ENCODE measurements at places on chromosomes 4 and X.

DNA sequence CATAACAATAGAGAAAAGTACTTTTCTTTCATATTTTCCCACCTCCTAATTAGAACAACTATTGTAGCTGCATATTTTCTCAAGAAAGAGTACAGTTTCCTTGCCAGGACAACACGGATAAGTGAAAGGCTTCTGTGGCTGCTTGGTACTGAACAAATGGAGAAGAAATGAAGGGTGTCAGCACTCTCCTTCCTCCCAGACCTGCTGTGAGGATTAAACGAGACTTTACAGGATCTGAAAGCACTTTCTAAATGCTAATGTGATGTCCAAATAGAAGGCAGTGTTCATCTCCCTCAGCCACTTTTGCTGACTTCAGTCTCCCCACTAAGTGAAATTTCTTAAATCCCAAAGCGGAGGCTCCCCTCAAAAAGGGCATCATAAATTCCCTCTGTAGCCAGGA is 13.9 kb downstream of the NIPAL1 start:
- no peak for DNase-seq

DNA sequence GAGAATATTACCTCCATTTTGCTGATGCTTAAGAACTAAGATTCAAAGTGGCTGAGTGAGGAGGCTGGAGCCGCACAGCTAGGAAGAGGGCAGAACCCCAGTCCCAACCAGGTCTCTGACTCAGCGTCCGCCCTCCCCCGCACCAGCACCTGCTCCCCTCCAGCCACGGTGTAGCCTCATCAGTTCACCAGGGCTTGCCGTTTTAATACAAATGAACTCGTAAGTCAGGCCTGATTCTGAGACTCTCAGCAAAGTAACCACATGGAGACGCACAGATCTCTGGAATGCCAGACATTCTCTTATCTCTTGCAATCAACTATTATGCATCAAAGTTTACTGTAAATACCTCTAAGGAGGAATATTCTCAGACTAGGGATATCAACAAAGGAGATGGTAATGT is 52.4 kb downstream of the ENPP6 start:
- no peak for DNase-seq

DNA sequence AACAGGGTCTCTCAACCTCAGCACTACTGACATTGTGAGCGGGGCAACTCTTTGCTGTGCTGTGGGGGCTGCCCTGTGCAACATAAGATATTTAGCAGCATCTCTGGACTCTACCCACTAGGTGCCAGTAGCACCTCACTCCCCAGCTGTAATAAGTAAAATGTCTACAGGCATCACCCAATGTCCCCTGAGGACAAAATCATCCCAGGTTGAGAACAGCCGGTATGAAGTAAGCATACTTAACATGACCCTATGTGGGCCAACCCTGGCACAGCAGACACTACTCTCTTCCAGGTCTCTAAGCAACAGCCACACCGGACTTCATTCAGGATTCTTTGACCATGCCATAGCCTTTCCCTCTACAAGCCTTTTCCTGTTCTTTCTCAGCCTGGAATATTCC is 10.5 kb upstream of the MGST2 start:
- peak; percentile 69 for DNase-seq

- peak; percentile 14 for DNase-seq
Measured at GRCh38 chr4:26723216-26723615, 137.4 kb upstream of the STIM2 start.

DNA sequence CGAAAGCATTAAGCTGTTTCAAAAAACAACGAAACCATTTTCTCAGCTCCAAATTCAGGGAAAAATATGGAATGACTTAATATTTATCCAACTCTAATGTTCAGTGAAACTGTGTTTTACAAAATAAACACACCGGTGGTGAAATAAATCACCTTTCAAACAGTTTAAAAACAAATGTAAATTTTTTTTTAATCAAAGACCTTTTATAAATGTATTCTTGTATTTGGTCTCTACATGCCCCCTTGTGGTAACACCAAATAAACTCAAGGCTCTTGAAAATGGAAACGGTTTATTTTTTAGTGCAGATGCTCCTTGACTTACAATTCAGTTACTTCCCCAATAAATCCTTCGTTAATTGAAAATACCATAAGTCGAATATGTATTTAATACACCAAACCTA is 45.8 kb upstream of the ITM2A start:
- peak; percentile 50 for DNase-seq

- no peak for DNase-seq
Measured at GRCh38 chrX:118872102-118872566, 48.5 kb downstream of the ZCCHC12 start.

- DNase-seq: no peak
Measured at GRCh38 chrX:2220829-2221567, 279.8 kb downstream of the DHRSX start.

- DNase-seq: no peak
Measured at GRCh38 chr4:72768364-72768763, 199.3 kb upstream of the ADAMTS3 start.

DNA sequence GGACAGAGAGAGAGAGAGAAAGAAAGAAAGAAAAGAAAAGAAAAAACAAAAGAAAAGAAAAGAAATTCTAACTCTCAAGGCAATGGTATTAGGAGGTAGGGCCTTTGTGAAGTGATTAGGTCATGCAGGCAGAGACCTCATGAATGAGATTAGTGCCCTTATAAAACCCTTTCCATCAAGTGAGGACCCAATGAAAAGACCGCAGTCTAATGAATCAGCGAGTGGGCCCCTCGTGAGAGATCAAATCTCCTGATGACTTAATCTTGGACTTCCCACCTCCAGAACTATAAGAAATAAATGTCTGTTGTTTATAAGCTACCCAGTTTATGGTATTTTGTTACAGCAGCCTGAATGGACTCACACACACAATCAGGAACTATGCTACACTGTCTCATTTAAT is 16.9 kb downstream of the AASDH start:
- DNase-seq: no peak

DNA sequence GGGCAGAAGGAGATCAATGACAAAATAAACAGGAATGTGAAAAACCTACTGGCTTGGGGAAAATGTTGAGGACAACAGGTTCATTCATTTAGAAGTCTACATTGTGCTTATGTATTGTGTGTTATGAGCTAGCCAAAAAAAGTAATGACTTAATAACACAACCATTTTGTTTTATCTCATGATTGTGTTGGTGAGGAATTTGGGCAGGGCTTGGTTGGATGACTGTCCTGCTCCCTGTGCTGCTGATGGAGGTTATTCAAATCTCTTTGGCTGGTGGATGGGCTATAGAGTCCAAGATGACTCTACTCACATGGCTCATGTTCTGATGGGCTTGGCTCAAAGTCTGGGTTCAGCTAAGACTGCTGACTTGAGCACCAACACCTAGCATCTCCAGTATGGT is 116.3 kb downstream of the HS3ST1 start:
- no peak for DNase-seq

GRCh38 chrX:12383196-12383595 is 244.9 kb downstream of the FRMPD4 start:
- DNase-seq: peak; percentile 3

GRCh38 chr4:36551697-36552214 is 270.3 kb downstream of the DTHD1 start:
- DNase-seq: no peak

GRCh38 chr4:14267373-14268060 is 640.0 kb upstream of the BOD1L1 start:
- no peak for DNase-seq

GRCh38 chr4:85565761-85566480 is 91.0 kb downstream of the ARHGAP24 start:
- DNase-seq: no peak

GRCh38 chr4:83150653-83151330 is 36.3 kb upstream of the PLAC8 start:
- no peak for DNase-seq

- peak; percentile 26 for DNase-seq
Measured at GRCh38 chrX:46803140-46803539, 33.7 kb upstream of the RP2 start.

DNA sequence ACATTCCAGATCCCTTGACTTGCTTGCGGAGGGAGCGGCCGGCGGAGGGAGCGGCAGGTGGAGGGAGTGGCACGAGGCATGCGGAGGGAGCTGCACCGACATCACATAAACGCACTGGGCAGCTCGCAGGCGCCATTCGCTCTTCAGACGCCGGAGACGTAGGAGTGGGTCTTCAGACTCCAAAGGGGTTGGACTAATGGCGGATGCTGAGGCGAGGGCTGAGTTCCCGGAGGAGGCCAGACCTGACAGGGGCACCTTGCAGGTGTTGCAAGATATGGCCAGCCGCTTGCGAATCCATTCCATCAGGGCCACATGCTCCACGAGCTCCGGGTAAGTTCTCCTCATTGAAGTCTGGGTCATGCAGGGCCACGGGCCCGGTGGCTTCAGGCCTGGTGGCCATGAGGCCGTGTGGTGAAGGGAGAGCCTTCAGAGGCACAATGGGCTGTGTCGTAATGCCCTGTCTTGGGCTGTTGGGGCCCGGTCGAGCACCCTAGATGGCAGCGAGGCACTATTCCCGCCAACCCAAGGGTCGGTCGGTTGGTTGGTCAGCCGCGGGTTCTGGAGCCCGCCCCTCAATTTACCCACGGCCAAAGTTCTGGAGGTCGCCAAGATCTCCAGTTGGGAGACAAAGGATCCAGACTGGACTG is at the start of gene TKTL1:
Gene TKTL1, plus strand, starts transcription at position 132 of the 647 bp plus-strand sequence. Its CDS starts 65 bp downstream, at position 197.
- DNase-seq: no peak

GRCh38 chrX:70134116-70134477 is 850 bp downstream of the IGBP1 start:
- DNase-seq: no peak

DNA sequence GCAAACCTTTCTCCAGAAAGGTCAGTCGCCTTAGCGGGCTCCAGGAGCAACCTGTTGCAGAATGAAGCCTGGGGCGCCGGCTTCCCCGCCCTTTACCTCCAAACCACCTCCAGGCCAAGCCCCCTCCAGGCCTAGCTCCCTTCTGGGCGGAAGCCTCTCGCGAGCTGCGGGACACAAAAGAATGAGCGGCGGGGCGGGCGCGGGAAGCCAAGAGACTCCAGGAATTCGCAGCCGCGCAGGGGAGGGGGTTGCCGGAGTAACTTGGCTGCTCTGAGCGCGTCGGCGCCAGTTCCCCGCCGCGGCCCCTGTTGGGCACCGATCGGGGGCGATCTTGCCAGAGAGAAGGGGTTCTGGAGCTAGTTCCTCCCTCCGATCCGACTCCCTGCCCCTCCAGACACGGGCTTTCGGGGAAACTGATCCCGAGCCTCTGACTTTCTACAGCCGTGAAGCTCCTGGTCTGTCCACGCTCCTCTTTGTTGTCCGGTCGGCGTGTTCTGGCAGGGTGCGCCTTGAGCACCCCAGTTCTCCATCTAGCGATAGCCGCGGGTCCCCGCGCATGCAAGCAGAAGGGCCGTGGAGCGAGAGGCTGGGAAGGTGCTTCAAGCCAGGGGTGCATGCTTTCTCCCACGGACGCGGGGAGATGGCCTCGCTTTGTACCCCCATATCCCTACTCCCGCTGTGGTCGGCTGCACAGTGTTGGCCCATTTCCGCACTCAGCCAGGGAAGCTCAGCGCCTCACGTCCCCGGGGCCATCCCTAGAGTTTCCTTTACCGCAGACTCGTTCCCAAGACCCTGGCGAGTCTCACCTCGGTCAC is 1.2 kb downstream of the PROM1 start:
- no peak for DNase-seq

GRCh38 chrX:132294192-132294591 is 74.9 kb upstream of the RAP2C start:
- DNase-seq: no peak

DNA sequence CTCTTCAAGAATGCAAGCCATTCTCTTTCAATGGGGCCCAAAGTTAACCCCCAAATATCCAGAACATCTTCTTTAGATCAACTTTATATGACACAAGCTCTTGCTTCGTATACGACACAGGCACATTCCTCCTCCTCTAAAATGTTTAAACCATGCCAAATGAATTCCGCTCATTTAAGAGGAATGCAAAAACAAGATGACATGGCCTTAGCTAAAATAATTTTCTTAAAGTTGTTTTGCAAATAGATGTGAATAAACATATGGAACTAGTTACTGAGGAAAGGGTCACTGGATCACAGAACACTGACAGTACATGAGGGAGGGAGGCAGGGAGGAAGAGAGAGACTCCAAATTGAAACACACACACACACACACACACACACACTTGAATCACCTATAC is 97.4 kb downstream of the RASL11B start:
- no peak for DNase-seq

- peak; percentile 30 for DNase-seq
Measured at GRCh38 chrX:153983321-153983801, 10.8 kb downstream of the TMEM187 start.

GRCh38 chr4:36111172-36111571 is 133.1 kb downstream of the ARAP2 start:
- no peak for DNase-seq

DNA sequence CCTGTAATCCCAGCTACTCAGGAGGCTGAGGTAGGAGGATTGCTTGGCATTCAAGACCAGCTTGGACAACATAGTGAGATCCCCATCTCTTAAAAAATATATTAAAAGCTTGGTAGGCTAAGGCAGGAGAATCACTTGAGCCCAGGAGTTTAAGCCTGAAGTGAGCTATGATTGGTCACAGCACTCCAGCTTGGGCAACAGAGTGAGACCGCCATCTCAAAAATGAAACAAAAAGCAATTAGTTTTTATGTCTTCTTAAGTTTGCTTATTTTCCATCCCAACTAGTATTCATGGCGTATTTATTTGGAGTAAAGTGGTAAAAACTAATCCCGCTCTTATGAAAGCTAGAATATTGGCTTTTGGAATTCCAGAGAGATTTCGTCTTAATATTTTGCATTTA is 25.4 kb upstream of the PDE5A start:
- DNase-seq: no peak

GRCh38 chrX:13476384-13476783 is 93.0 kb upstream of the EGFL6 start:
- DNase-seq: no peak

DNA sequence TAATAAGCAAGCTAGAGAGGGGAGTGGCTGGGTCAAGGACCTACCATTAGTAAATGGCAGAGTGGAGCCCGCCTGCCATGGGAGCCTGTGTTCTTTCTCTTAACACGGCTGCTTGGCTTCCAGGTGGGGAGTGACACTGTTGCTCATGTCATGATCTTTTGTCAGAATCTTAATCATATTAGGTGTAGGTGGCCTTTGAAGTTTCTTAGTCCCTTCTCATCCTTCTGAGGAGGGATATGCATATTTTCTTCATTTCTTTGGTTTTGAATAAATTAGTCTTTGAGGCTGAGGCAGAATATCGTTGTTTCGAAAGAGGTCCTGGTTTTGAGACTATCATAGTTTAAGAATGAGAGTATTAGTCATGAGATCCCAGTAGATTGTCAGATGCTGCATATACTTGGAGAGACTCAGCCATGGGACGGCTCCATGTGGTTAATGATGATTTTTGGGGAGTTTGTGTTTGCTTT is 28.9 kb downstream of the SNX25 start:
- no peak for DNase-seq

Measured in NAMALWA (cell line).